ENCODE measurements at places on chromosomes 1 and 21. TPM values are rescaled to one million over a fixed set of nuclear protein-coding genes. Genes with fewer than 3 reads are reported as not detected.
A peak's percentile ranks its signal among the peaks of the same experiment; 100 is the strongest.

DNA sequence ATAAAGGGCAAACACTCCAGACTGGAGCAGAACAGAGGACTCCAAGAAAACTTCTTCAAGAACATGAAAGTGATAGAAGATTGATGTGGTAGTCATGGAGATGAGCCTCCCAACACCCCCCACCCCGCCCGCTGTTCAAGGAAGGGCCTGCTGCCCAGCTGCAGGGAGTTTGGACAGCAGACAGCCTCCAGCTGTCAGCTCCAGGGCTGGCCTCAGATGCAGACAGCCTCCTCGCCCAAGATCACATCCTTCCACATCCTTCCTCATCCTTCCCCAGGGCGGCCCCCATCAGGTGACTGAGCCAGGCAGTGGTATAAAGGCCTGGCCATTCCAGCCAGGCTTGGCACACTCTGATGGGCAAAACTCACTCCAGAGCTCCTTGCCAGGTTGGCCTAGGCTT, 24.6 kb downstream of the HMGN2 start:
- no peak overlapping the region for H3K4me3 ChIP-seq
- H3K4me1 ChIP-seq, result peaks cover 19% of the 10 kb centered on the region
- no peaks in the 10 kb centered on the region for H3K36me3 ChIP-seq
- no peak for DNase-seq

GRCh38 chr1:10530281-10530740, 55.6 kb downstream of the PEX14 start:
- no peak overlapping the region for H3K27ac ChIP-seq
- no peak for DNase-seq
- H3K27me3 ChIP-seq, result no peaks in the 10 kb centered on the region
- H3K4me1 ChIP-seq, result peaks cover 15% of the 10 kb centered on the region

DNA sequence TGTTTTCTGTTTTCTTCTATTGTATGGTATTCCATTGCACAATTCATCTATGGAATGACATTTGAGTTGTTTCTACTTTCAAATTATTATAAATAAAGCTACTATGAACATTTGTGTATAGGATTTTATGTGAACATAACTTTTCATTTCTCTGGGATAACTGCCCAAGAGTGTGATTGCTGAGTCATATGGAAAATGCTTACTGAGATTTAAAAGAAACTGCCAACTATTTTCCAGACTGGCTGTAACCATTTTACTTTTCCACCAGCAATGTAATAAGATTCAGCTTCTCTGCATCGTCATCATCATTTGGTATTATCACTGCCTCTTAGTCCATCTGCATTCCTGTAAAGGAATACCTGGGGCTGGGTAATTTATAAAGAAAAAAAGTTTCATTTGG, 779.6 kb upstream of the PRMT6 start:
- no peak overlapping the region for H3K4me3 ChIP-seq
- DNase-seq, result no peak
- H3K4me1 ChIP-seq, result no peaks in the 10 kb centered on the region
- H3K36me3 ChIP-seq, result no peaks in the 10 kb centered on the region

Gene C1orf87
- total RNA-seq, result not detected

- H3K4me3 ChIP-seq, result no peak overlapping the region
- DNase-seq, result no peak
- peaks cover 3% of the 10 kb centered on the region for H3K36me3 ChIP-seq
- no peak overlapping the region for H3K27ac ChIP-seq
- peaks cover 5% of the 10 kb centered on the region for H3K4me1 ChIP-seq
Observed at GRCh38 chr1:100782473-100783039, 63.0 kb downstream of the VCAM1 start.

- H3K27ac ChIP-seq, result peak overlapping the region; percentile 37
- H3K36me3 ChIP-seq, result no peaks in the 10 kb centered on the region
- no peak overlapping the region for H3K4me3 ChIP-seq
- peak; percentile 27 for DNase-seq
Observed at GRCh38 chr1:53585565-53585964, 126.4 kb downstream of the DMRTB1 start.

Gene MYBPH
- total RNA-seq, result not detected

- peak overlapping the region; percentile 73 for H3K27ac ChIP-seq
- no peak overlapping the region for H3K4me3 ChIP-seq
- peaks cover 28% of the 10 kb centered on the region for H3K4me1 ChIP-seq
- peaks cover 15% of the 10 kb centered on the region for H3K36me3 ChIP-seq
- DNase-seq, result no peak
- peaks cover 2% of the 10 kb centered on the region for H3K27me3 ChIP-seq
Observed at GRCh38 chr1:25109531-25109951, 122.8 kb downstream of the SYF2 start.

Gene ALX3
- not detected for total RNA-seq

DNA sequence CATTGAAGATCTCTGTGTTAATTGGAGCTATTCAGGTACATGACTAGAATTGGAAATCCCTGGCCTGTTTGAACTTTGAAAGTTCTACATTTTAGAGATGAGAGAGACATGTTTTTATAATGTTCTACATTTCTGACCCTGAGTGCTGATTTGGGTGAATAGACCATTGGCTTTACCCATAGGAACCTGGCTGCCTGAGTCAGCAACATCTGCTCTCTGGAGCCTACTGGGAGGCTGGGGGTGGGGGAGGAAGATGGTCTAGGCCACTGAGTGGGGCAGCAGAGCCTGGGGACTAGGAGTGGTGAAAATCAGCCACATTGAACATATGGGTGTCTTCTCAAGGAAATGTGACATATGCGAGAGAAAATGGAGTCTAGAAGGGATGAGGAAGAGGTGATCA, 1.4 kb upstream of the VANGL1 start:
- peaks cover 20% of the 10 kb centered on the region for H3K27me3 ChIP-seq
- H3K4me1 ChIP-seq, result peaks cover 14% of the 10 kb centered on the region
- no peak for DNase-seq
- H3K36me3 ChIP-seq, result peaks cover 2% of the 10 kb centered on the region
- H3K27ac ChIP-seq, result no peak overlapping the region

Gene SLAMF7
- 124 TPM for total RNA-seq

DNA sequence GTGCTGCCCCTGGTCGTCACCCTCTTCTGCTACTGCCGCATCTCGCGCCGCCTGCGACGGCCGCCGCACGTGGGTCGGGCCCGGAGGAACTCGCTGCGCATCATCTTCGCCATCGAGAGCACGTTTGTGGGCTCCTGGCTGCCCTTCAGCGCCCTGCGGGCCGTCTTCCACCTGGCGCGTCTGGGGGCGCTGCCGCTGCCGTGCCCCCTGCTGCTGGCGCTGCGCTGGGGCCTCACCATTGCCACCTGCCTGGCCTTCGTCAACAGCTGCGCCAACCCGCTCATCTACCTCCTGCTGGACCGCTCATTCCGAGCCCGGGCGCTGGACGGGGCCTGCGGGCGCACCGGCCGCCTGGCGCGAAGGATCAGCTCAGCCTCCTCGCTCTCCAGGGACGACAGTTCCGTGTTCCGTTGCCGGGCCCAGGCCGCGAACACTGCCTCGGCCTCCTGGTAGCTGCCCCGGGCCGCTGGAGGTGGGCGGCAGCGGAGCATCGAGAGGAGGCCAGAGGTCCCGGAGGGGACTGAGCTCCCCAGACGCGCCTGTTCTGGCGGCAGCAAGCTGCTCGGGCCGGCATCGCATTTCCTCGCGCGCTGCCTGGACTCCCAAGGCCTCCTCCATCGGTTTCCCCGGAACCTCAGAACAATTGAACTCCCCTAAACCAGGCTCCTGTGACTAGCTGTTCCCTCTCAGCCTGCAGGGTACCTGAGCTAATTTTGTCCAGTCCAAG, 1.1 kb downstream of the GPR25 start:
- peak overlapping the region; percentile 59 for H3K4me3 ChIP-seq
- no peak overlapping the region for H3K27ac ChIP-seq
- H3K4me1 ChIP-seq, result peaks cover 12% of the 10 kb centered on the region
- H3K27me3 ChIP-seq, result peaks cover 58% of the 10 kb centered on the region

Gene TENT5C
- 18.8 TPM for total RNA-seq

DNA sequence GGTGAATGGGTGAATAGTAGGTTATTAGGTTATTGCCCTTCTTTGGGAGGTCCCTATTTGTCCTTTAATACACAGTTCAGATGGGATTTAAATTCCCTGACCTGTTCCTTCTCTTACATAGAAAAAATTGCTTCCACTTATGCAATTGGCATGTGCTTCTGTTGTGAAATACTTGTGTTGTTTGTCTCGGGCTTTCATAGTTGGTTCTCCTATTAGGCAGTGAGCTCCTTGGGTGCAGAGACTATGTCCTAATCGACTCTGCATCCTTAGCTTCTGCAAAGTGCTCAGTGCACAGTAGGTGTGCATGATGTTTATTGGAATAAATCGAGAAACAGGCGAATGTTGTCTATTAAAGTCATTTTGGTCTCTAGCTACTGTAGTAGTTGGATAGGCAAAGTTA, 1.3 kb upstream of the PDE4B start:
- peaks cover 61% of the 10 kb centered on the region for H3K27me3 ChIP-seq
- no peaks in the 10 kb centered on the region for H3K36me3 ChIP-seq
- peaks cover 4% of the 10 kb centered on the region for H3K4me1 ChIP-seq

DNA sequence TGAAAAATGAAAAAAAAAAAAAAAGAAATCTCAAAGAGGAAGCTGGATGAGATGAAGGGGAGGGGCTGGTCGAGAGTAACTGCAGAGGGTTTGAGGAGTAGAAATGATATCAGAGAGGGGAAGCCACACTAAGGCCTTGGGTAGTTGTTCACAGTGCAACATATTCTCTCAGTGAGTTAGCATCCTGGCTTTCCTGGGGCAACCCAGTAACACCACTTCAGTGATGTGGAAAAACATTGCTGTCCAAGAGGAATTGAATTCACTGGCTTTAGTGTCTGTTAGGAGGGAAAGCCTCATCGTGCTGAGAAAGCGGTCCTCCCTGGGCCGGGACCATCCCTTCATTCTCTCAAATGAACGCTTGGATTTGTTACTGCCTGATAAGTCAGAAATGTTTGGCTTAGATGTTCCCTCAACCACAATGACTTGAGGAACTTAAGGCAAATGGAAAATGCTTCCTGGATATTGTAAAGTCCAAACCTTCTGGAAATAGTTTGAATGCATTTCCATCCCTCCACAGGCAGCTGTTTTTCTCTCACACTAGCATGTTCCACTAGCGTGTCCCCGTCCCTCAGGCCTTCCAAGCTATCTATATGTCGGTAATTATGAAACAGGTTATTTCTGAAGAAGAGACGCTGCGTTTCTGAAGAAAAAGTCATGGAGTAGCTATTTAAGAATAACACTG, 12.2 kb downstream of the TGFB2 start:
- no peak overlapping the region for H3K4me3 ChIP-seq
- no peak for DNase-seq
- H3K27me3 ChIP-seq, result peaks cover 5% of the 10 kb centered on the region
- no peak overlapping the region for H3K27ac ChIP-seq
- no peaks in the 10 kb centered on the region for H3K36me3 ChIP-seq
- H3K4me1 ChIP-seq, result no peaks in the 10 kb centered on the region

DNA sequence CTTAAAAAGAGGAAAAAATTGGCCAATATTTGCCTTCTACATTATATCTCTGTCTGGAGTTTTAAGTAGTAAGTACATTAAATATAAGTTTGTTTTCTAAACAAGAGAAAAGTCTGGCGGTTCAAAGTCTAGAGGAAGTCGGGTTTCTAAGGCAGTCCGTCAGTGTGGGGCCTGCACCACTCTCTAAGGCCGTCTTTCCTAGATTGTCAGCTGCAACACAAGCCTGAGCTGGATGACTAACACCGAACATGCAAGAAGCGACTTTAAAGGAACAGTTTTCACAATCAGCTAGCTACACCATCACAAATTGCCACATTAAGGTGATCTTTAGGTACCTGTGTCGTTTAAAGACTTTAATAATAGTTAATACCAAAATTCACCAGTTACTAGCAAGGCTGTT, 19.6 kb downstream of the CCSAP start:
- no peak for DNase-seq
- H3K4me3 ChIP-seq, result no peak overlapping the region
- H3K27me3 ChIP-seq, result no peaks in the 10 kb centered on the region
- peaks cover 16% of the 10 kb centered on the region for H3K4me1 ChIP-seq
- peaks cover 35% of the 10 kb centered on the region for H3K36me3 ChIP-seq
